AG04449 (cell line): ENCODE measurements at places on chromosomes 16 and 17.
A peak's percentile ranks its signal among the peaks of the same experiment; 100 is the strongest.

DNA sequence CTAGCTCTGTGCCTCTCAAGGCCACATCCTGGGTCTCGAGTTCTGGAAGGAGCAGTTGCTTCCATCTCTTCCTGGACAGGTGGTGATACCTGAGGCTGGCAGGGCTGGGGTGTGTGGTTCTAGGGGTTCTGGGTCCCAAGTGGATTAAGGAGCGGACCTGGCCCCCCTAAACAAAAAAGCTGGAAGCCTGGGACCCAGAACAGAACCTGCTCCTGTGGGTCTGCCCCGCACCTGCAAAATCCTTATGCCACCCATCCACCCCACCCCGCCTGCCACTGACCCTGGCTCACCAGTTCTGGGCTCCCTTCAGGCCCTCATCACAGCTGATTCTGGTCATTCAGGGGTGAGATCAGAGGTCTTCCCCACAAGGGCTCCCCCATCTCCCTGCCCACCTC is 44.8 kb downstream of the ADCY7 start:
- DNase-seq, result no peak

GRCh38 chr17:41793784-41794539 is 7.5 kb upstream of the JUP start:
- no peak for DNase-seq

- DNase-seq, result no peak
Measured at GRCh38 chr17:76473541-76473985, 6.2 kb downstream of the AANAT start.

DNA sequence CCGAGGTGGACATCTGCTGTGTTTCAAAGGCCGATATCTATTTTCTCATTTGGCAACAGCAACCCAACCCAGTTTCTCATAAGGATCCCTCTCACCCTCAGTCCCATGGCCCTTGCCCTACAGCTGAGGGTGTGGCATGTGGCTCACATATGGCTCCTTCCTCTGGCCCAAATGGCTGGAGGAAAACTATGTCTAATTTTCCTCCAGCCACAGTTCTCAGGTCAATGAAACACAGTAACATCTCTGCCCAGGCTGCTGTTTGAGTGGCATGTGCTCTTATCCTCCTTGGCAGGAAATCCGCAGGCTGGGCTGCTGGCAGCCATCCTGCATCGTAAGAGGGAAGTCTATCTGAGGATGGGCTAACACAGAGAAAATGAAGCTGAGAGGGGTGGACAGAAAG is 24.1 kb downstream of the SERPINF1 start:
- DNase-seq, result no peak

DNA sequence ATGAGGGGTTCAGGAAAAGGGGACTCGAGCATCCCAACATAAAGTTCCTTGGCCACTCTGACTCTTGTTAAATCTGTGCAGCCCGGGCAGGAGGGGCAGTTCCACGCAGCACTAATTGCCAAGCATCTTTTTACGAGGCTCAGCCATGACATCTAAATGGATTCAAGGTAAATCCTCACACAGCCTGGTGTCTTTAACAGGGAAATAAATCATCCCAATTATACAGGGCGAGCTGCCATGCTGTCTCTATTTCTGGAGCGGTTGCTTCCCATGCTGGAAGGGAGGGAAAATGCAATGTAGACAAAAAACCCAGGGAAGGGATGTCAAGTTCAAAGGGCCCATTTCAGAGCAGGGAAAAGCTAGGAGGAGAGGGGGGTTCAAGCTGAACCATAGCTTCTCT is 110.0 kb downstream of the GAS7 start:
- DNase-seq, result no peak

- DNase-seq, result no peak
Measured at GRCh38 chr16:83648347-83648746, 159.4 kb upstream of the HSBP1 start.

DNA sequence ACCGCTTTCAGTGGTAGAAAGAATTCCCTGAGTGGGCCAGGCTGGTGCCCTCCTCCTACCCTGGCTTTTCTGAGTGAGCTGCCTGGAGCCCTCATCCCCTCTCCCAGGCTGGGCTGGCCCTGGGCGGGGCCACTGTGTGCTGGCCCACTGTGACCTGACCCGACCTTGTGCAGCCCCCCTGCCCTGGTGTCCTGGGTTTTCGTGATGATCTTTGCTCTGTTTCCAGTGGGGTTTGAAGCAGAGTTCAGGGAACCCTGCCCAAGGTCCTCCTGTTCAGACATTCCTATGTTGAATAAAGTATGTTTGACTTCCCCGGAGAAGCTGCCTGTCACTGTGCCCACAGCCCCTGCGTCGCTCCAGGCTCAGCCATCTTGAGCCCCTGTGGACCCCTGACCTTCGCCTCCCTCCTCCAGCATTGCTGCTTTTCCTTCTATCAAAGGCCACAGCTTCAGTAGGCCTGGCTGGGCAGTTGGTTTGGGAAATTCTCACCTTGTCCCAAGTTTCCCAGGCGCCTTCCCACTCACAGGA is 13.7 kb upstream of the NAGLU start:
- no peak for DNase-seq

- DNase-seq, result no peak
Measured at GRCh38 chr17:52754838-52755237, 596.3 kb upstream of the CA10 start.

DNA sequence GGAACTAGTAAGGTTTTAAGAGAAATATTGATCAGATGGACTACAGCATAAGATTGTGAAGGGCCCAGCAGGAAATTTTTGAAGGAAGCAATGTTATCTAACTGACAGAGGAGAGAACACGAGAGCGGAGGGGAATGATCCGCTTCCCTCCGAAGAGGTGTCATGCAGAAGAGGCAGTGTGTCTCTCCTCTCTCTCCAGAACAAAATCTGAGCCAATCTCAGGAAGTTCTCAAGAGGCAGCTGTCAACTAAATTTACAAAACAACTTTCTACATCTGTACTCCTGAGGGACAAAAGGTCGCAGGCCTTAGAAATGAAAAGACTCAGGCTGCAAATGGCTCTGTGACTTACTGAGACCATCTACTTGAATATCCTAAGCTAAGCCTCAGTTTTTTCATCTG is 224.6 kb upstream of the CDH5 start:
- no peak for DNase-seq

- DNase-seq, result no peak
Measured at GRCh38 chr16:12573730-12574383, 229.8 kb downstream of the CPPED1 start.

- no peak for DNase-seq
Measured at GRCh38 chr17:3718201-3718600, 5.5 kb upstream of the HASPIN start.

- no peak for DNase-seq
Measured at GRCh38 chr17:16933317-16934132, 38.4 kb downstream of the TNFRSF13B start.

DNA sequence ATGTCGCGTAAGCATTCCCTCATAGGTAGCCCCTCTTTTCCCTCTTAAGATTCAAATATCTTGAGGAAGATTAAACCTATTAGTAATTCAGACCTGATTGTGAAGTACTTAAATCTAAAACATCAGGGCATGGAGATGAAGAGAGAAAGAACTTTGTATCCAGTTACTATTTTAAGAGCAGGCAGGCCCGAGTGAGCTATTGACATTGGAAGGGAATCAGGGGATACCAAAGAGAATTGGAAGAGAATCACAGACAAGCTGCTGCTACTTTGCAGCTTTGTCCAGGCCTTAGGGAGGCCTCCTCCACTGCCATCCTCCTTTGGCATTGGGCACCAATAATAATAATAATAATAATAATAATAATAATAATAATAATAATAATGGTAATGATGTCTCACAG is 170.5 kb downstream of the MRTFB start:
- no peak for DNase-seq

GRCh38 chr16:89038811-89039735 is 54.6 kb upstream of the ACSF3 start:
- no peak for DNase-seq

DNA sequence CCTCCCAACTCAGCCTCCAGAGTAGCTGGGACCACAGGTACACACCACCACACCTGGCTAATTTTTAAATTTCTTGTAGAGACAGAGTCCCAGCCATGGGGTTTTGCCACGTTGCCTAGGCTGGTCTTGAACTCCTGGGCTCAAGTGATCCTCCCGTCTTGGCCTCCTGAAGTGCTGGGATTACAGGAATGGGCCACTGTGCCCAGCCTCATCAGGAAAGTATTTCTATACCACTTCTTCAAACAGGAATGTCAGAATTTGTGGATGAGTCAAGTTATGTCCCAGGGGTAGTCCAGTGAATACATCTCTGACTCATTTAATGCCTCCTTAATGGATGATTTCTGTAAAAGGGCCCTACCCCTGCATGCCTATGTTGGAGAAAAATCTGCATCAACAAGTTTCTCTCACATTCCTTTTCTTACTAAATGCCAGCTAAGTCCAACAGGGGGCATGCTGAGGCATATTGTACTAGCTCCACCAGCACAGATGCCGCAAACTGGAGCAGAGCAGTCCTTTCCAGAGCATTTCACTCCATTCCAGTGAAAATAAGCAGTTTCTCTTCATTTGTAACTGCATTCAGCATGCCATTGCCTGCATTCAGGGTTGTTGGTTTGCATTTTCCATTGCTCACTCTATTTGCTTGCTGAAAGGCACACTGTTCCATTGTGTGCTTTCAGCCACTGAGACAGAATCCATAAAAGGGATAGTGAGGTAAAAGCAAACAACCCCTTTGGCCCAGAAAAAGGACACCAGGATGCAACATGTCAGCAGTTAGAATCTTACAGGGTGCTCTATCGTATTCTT is 5.3 kb upstream of the CAVIN1 start:
- peak; percentile 98 for DNase-seq

DNA sequence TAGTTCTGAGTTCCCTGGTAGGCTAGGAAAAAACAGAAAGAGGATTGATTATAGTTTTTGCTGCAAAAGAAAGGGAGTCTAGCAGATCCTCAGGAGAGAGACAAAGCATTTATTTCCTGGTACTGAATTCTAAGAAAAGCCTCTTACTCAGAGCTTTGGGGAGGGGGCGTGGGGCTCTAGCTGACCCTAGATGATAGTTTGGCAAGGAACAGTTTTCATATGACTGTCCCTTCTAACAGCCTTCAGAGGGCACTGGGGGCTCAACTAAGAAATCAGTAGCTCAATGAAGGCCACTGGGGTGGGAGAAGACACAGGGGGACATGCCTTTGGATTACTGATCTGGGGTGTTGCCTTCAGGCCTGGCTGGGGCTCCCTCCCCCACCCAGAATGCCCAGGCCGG is 4.0 kb downstream of the CA7 start:
- DNase-seq, result no peak

- peak; percentile 34 for DNase-seq
Measured at GRCh38 chr16:82585675-82586074, 41.1 kb upstream of the CDH13 start.

DNA sequence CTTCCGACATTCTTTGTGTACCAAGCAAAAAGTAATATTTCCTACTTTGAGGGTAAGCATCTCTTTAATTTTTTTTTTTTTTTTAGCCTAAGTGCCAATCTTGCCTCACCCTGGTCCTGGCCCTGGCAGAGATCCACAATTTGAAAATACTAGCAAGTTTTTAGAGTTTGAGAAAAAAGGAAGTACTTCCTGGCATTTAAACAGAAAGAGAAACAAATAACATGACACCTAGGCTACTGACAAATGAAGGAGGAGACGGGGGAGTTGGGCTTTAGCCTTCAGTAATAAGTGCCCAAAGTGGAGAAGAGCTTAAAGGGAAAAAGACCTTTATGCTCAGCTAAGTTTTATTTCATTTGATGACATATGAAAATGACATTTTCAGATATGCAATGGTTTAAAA is 92.8 kb downstream of the HS3ST3A1 start:
- no peak for DNase-seq

DNA sequence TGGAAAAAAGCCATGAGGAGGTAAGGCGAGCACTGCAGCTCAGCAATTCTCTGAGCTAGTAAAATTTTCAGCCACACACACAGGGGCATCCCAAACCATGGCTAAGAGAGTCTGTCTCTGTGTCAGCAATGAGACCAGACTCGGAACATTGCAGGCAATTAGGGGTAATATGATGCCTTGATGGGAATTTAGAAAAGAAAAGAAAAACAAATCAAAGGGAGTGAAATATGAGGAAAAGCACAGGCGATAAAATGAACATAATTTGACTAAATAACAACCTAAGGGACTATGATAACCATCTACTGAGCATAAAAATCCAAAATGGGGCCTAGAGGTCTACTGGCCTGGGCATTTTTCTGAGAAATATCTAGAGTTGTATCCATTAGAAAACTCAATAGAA is 546.0 kb upstream of the PSMD7 start:
- no peak for DNase-seq

DNA sequence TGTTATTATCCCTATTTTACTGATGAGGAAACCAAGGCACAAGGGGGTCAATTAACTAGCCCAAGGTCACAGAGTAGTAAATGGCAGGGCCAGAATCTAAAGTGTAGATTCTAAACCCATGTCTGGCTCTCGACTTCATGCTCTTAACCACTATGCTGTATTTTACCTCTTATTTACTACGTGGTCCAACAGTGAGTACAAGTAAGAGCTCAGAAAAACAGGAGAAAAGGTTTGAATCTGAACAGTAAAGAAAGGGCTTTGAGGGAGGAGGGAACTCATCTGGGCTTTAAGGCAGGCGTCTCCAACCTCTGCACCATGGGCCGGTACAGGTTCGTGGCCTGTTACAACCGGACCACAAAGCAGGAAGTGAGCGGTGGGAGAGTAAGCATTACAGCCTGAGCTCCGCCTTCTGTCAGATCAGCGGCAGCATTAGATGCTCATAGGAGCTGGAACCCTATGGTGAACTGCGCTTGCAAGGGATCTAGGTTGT is 62.9 kb downstream of the SMURF2 start:
- DNase-seq, result no peak

- no peak for DNase-seq
Measured at GRCh38 chr17:76197911-76198310, 42.4 kb downstream of the RNF157 start.

DNA sequence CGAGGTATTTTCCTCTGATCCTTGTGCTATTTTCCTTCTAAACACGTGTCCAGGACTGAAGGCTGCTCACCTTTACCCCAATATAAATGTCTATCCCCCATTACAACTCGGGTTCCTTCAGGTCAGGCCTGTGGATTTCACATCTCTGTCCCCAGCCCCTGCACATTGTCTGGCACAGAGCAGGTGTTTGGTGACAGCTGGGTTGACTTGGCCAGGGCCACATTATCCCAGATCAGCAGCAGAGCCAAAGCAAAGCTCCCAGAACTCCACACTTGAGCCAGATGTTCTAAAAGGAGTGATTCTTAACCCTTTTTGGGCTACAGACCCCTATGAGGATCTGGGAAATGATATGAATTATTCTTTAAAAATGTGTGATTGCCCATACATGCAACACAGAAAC is 18.0 kb upstream of the SPATA32 start:
- DNase-seq, result no peak

DNA sequence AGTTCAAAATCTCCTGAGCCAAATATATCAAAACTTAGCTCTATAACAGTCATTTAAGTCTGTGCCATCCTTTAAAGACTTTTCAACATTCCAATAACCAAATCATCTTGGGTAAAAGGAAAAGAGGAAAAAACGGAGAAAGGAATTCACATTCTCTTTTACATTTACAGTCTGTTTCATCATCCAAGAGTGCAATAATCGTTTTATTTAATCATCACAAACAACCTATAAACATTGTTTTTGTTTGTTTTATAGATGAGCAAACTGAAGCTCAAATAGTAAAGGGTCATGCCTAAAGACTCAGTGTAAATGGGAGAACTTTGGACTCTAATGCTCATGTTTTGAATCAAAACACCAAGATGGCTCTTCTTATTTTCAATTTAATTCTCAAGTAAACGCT is 252.3 kb downstream of the TOX3 start:
- DNase-seq, result no peak

- no peak for DNase-seq
Measured at GRCh38 chr17:78922816-78923498, 2.2 kb downstream of the TIMP2 start.
